ENCODE measurements at places on chromosomes 7 and 10. TPM values are rescaled to one million over a fixed set of nuclear protein-coding genes. Genes with fewer than 3 reads are reported as not detected.
A peak's percentile ranks its signal among the peaks of the same experiment; 100 is the strongest.

Gene MTPN
- 150 TPM for polyA plus RNA-seq

Gene FAM241B
- polyA plus RNA-seq = 7.7 TPM

Gene MDFIC
- 34.8 TPM for polyA plus RNA-seq

Gene GNAT3
- not detected for polyA plus RNA-seq

Gene PLEKHS1
- polyA plus RNA-seq = 0.04 TPM

Gene ZPBP
- polyA plus RNA-seq = 0.24 TPM

Gene AUTS2
- polyA plus RNA-seq = 67.5 TPM

DNA sequence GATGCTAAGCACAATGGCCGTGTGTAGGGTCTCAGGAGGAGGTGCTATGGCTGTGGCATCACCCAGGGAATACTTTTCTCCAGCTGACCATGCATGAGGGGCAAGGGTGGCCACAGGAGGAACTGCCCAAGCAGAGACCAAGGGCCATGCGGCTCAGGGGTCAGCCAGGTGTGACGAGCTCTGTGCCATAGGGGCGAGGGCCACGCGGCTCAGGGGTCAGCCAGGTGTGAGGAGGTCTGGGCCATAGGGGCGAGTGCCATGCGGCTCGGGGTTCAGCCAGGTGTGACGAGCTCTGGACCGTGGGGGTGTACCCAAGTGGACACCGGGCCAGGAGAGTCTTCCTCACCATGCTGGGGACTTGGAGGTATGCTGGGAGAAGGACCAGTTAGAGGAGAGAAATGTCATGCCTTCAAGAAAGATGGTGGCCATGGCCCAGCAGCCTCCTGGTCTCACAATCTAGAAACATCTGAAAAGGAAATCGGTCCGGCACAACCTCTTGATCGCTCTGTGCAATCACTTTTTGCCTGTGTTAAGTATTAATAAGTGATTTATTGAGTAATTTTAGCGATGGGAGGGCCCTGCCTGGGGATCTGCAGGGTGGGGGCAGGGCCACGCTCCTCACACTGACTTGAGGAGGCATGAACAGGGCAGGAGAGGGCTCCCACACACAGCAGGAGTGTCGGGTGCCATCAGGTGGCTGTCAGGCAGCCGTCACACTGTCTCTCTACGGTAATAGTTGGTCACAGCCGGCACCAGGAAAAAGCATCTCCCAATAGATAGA, 265.0 kb downstream of the ADARB2 start:
- no peak for DNase-seq

DNA sequence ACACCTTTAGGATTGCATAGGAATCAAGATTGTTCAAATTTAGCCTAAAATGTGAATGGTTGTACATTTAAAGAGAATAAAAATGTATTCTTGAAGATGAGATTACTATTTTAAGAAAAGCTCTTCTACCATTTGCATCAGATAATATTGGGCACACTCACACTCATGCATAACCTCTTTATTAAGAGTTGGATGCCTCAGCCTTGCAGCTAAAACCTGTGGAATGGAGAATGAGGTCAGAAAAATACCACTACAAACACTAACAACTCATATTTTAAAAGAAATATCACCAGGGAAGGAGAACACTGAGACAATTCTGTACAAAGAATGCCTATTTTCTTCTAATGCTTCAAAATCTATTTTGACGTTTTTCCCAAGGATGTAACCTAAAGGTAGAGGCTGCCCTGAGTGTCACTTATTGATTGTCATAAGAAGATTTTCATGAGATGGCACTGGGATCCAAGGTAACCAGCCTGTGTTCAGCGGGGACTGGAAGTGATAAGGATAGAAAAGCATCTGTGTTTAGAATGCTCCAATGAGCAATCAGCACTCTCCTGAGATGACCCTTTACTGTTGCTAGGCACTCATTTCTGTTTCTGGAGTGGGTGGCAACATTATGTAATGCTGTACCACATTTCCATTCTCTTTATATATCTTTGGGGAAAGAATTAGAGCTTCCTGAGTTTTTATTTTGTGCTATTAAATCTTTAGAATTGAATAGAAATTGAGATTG, 26.6 kb downstream of the REEP3 start:
- no peak for DNase-seq

DNA sequence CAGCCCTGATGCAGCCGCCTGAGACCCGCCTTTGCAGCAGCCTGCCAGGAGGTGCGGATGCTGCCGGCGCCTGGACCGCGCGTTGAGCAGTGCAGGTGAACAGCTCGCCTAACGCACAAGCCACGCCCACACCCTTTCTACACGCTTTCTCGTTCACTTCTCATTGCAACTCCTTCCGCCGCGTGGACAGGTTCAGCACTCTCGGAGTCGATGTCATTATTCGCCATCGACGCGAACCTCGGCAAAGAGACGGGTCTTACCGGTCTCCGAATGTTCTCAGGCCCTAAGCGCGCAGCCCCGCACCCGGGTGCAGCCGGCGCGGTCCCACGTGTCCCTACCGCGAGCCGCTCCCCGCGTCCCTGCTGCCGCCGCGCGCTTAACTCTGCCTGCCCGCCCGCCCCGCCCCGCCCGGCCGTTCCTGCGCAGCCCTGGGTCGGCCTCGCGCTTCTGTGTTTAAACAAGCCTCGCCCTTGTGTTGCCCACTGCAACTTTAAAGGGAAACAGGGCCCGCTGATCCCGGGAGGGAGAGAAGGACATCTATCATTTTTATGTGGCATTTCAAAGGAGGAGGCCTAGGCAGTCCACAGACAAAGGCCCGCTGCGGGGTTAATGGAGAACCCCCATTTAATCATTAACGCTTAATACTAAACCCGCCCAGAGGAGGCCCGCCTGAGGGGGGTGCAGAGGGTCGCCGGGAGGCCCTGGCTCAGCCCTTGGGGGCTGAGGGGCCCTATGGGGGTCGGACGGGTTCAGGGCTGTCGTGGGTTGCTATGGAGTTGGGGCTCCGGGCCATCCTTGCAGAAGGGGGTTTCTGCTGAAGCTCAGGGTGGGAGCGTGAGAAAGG, 128.5 kb downstream of the WDR11 start:
- DNase-seq = no peak

DNA sequence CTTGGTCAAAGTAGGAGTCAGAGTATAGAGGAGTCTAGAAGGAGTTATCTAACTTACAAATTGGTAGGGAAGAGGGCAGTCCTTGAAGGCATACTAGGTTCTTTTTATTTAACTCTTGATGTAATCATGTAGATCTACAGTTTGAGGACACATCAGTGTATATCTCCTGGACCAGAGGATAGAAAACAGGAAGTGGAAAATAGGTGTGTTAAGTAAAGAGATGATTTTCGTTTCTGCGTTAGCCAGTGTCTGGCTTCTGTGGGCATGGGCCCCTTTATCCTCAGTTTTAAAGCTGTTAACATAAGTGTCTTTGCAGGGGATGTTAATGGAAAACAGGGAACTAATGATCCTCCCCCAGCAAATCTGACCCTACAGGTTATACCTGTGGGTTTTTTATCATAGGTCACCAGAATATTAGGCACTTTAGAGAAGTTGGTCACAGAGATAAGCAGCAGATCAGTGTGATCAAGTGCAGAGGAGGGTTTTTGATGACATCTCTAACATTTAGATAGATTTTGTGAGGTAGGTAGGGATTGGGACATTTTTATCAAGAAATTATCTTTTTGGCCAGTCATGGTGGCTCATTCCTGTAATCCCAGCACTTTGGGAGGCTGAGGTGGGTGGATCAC, 58.6 kb upstream of the PRSS1 start:
- no peak for DNase-seq

GRCh38 chr10:6995831-6996230, 415.0 kb downstream of the SFMBT2 start:
- no peak for DNase-seq

DNA sequence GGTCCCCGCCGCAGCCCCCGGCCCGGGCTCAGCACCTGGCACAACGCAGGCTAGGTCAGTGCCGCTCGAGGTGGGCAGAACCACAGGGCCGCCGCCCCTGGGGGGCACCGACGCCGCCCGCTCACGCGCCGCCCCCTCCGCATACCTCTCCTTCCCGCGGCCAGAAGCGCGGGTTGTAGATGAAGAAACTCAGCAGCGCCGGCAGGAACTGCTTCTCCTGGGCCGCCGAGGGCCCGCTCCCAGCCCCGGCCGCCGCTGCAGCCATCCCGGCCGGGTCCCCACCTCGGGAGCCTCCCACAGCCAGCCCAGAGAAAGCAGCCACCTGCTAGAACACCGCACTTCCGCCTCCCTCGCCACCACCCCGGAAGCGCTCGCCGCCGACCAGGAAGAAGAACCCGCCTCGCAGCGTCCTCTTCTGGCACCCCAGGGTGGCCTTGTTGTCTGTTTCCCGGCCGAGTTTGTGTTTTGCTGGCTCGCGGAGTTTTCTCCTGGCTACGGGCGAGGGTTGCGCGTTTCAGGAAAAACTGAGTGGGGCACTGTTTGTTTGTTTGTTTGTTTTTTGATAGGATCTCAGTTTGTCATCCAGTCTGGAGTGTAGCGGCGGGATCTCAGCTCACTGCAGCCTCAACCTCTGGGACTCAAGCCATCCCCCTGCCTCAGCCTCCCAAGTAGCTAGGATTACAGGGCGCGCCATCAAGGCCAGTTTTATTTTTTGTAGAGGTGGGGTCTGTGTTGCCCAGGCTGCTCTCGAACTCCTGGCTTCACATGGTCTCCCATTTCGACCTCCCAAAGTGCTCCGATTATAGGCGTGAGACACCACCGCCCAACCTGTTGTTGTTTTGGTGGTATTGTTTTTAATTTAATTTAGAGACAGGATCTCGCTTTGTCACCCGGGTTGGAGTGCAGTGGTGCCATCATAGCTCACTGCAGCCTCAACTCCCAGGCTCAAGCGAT, 17.7 kb downstream of the OCM2 start:
- peak; percentile 41 for DNase-seq

- DNase-seq = no peak
Observed at GRCh38 chr10:17671307-17671706, 27.4 kb downstream of the STAM start.

DNA sequence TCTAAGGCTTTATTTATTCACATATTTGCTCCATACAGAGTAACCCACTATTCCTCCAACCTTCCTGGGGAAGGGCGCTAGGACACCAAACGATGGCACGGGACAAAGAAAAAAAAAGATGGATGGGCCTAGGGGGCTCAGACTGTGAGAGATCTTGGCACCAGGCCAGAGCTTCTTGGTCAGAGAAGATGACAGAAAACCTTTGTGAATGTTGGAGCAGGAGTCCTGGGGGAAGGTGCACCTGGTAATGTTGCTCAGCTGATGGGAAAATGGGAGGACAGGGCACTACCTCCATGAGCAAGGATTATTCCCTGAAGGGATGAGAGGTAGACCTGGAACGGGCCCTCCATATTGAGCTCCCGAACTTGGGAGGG, 1.4 kb upstream of the SH3PXD2A start:
- no peak for DNase-seq

- DNase-seq = no peak
Observed at GRCh38 chr7:18535810-18536415, 40.4 kb downstream of the HDAC9 start.

- DNase-seq = no peak
Observed at GRCh38 chr7:44258865-44259546, 58.2 kb downstream of the YKT6 start.

GRCh38 chr7:51325261-51325676, 8.7 kb upstream of the COBL start:
- no peak for DNase-seq

GRCh38 chr10:73584737-73585136, 6.4 kb downstream of the USP54 start:
- DNase-seq = no peak

GRCh38 chr7:36076074-36076473, 77.0 kb upstream of the EEPD1 start:
- no peak for DNase-seq

- DNase-seq = no peak
Observed at GRCh38 chr10:93148476-93148875, 74.8 kb downstream of the CYP26A1 start.

- DNase-seq = peak; percentile 61
Observed at GRCh38 chr10:58512491-58513187, at the start of gene BICC1. Gene BICC1 (plus strand): TSS chr10:58512872. CDS start chr10:58513144, 272 bp downstream.

DNA sequence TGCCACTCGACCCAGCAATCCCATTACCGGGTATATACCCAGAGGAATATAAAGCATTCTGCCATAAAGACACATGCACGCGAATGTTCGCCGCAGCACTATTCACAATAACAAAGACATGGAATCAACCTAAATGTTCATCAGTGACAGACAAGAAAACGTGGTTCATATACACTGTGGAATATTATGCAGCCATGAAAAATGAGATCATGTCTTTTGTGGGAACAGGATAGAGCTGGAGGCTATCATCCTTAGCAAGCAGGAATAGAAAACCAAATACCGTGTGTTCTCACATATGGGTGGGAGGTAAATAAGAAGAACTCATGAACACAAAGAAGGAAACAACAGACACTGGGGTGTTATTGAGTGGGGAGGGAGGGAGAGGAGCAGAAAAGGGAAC, 84.7 kb downstream of the SLC16A9 start:
- no peak for DNase-seq

- DNase-seq = no peak
Observed at GRCh38 chr10:93081318-93081717, 7.6 kb downstream of the CYP26A1 start.
